Activated naive CD4-positive, alpha-beta T cell (primary cell): ENCODE measurements at places on chromosomes 7 and 10.

GRCh38 chr10:95618101-95618500 is 38.4 kb downstream of the ALDH18A1 start:
- DNase-seq, result no peak

GRCh38 chr10:125448596-125448995 is 234.4 kb downstream of the TEX36 start:
- no peak for DNase-seq

GRCh38 chr7:111788286-111789047 is 226.2 kb upstream of the IMMP2L start:
- DNase-seq, result no peak

- DNase-seq, result no peak
These were observed 5.8 kb downstream of the CNPY1 start for GRCh38 chr7:155540553-155540952.
